Activated naive CD4-positive, alpha-beta T cell treated with Interleukin-2 at 50 U/mL for 16 hours (primary cell): ENCODE measurements at places on chromosomes 1 and 21.

GRCh38 chr1:151165281-151165737 lies 393 bp downstream of the LYSMD1 start:
- DNase-seq, result no peak

- no peak for DNase-seq
Measured at GRCh38 chr21:44394733-44395132, 41.3 kb downstream of the TRPM2 start.

DNA sequence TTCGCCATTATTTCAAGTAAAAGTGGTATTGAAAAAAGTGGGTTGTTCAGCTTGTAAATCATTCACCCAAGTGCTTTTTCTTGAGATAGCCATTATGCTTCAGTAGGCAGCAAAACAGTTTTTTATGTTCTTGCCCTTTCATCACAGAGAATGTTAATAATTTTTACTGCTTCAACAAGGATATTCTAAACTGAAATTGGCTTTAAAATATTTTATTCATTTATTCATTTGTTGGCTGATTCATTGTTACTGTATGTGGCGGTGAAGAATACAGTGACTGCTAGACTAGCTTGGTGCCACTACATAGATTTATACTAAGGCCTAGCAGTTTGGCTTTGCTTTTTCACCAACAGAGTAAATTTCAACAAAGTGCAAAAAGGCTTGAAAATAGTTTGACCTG lies 121.5 kb downstream of the OLFML2B start:
- DNase-seq, result no peak

- DNase-seq, result no peak
Measured at GRCh38 chr1:230355128-230355527, 71.0 kb downstream of the PGBD5 start.

DNA sequence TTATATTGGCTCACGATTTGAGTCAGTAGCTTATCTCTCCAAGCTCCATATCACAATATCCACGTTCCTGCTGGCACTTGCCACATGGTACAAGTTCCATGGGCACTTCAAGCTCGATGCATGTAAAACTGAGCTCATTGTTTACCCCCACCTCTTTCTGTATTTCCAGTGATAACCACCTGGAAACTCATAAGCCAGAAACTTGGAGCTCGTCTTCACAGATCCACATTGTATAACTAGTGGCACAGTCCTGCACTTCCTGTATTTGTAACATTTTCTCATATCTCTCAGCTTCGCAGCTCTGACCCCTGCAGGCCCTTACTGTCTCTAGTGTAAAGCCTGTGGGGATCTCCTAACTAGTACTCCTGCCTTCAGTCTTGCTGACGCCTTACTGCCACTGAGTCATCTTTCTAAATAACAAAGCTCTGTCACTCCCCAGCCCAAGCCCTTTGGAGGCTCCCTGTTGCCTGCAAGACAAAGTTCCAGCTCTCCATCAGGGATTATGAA lies 6.5 kb upstream of the C2CD4D start:
- DNase-seq, result no peak
